ENCODE measurements at places on chromosomes 4 and X.
A peak's percentile ranks its signal among the peaks of the same experiment; 100 is the strongest.

DNA sequence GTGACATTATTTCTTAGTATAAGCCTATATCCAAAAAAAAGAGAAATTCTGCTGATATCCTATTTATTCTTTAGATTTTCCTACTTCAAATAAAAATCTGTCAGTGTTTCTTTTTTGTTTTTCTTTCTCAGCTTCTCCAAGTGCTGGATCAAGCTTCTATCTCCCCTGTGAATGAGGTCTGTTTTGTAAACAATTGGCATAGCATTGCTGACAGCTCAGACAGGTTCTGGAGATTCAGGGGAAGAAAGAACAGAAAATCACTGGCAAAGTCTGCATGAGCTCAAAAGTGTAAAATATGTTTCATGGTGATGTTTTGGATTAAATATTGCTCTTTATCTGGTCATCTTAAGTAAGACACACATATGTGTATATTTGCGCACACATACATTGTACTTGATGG is 492.0 kb upstream of the IGFBP7 start:
- no peak for DNase-seq

DNA sequence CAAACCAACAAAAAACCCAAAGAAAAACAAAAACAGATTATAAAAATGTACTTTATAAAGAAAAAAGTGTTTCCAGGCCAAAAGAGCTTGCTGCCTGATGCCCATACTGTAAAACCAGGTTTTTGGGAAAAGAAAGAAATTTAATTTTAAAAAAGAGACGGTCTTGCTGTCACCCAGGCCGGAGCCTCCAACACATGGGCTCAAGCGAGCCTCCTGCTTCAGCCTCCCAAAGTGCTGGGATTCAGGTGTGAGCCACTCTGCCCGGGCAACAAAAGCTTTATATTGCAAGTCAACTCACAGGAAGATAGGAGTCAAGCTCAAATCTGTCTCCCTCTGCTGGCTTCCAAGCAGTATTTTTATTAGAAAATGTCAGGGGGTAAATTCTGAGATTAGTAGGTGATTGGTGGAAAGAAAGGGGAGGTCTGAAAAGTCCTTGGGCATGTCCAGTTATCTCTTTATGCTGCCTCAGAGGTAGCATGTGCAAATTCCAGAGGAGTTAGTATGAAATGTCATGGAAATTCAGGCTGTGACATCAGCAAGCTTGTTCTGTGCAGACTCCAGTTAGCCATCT is 39.4 kb downstream of the MGST2 start:
- DNase-seq = no peak

GRCh38 chr4:173370130-173370476 is 651 bp upstream of the SAP30 start:
- peak; percentile 69 for DNase-seq

DNA sequence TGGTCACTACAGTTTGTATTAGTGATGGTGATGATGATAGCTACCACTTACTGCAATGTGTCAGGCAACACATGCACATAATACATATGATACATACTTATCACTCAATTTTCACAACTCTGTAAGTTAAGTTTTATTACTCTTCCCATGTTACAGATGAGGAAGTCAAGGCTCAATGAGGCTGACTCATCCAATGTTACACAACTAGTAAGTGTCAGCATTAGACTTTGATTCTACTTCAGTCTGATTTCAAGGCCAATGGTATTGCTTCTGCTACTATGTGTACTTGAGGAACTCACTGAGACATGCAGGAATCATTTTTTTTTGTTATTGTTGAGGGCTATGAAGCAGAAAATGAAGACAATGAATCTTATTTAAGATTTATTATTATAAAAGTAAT is 96.4 kb upstream of the TRPC5OS start:
- DNase-seq = no peak

- DNase-seq = no peak
Observed at GRCh38 chr4:62952366-62952765, 1456.9 kb downstream of the TECRL start.

- no peak for DNase-seq
Observed at GRCh38 chr4:25938787-25939186, 24.8 kb downstream of the SMIM20 start.

- no peak for DNase-seq
Observed at GRCh38 chrX:118807151-118808017, 16.2 kb upstream of the ZCCHC12 start.

GRCh38 chrX:76159453-76159852 is 13.4 kb upstream of the PBDC1 start:
- DNase-seq = no peak

DNA sequence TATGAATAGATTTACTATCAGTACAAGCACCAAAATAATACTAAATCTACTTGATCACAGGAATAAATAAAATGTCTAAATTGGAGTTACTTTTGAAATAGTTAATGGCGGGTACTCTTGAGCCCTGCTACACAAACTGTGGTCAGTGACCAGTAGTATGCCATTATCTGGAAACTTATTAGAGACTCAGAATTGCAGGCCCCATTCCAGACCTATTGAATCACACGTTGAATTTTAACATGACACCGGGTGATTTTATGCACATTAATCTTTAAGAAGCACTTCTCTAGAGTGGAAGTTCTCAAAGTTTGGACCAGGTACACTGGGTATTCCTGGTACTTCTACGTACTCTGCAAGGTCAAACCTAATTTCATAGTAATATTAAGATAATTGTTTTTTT is 660.0 kb upstream of the POU3F4 start:
- DNase-seq = no peak
